ENCODE measurements at places on chromosomes 2 and 18.

DNA sequence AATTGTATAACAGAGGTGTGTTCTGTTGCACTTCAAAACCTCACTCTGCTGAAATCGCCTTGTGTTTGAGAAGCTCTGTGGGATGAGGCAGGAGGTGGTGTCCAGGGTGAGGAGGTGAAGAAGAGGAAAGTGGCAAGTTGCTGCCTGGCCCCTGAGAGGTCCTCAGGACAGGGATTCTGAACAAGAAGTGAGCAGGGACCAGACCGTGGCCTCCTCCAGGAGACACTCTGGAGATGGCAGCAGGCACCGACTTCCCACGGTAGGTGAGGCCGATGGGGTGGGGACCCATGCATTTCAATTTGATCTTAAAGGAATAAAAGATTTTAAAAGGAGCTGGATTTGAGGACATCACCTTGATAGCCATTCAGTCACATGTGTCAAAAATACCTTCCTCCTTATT lies 37.5 kb upstream of the LAMA1 start:
- no peak for DNase-seq

DNA sequence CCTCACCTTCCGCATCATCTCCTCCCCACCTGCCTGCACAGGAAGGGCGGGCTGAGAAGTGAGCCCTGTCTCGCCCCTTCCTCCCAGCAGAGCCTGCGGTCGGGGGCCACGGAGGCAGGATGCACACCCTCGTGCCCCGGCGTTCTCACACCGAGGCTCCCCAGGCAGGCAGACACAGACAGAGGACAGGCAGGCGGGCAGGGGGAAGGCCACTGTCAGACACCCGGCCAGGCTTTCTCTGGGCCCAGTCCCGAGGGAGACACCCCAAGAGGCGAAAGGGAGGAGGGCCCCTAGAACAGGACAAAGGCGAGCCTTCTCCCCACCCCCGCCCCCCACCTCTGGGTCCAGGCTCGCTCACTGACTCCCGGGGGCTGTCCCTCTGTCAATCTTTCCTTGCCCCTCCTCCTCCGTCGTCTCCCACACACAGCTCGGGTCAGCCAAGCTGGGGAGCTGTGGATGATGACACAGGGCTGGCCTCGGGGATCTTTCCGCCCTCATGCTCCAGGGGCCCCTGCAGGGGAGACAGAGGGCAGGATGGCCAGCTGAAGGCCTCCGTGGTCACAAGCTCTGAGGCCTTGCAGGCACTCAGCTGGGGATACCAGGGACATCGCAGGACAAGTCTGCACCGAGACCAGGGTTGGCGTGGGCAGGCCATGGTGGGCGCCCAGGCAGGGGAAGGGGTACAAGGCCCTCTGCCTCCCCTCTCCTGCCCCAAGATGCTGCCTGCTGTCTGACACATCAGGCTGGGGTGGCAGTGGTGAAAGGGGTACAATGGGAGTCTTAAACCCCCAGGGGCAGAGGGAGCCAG lies 24.9 kb downstream of the BIN1 start:
- DNase-seq, result peak; percentile 13

DNA sequence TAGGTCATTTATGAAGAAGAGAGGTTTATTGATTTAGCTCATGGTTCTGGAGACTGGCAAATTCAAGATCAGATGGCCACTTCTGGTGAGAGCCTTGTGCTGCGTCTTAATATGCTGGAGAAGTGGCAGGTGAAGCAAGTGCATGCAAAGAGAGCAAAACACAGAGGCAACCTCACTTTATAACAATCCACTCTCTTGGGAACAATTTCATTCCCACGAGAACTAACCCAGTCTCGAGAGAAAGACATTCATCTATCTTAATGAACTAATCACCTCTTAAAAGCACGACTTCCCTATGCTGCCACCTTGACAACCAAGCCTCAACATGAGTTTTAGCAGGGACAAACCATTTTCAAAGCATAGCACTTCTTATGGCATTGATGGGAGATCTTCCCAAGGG lies 186.5 kb upstream of the RASGRP3 start:
- no peak for DNase-seq

DNA sequence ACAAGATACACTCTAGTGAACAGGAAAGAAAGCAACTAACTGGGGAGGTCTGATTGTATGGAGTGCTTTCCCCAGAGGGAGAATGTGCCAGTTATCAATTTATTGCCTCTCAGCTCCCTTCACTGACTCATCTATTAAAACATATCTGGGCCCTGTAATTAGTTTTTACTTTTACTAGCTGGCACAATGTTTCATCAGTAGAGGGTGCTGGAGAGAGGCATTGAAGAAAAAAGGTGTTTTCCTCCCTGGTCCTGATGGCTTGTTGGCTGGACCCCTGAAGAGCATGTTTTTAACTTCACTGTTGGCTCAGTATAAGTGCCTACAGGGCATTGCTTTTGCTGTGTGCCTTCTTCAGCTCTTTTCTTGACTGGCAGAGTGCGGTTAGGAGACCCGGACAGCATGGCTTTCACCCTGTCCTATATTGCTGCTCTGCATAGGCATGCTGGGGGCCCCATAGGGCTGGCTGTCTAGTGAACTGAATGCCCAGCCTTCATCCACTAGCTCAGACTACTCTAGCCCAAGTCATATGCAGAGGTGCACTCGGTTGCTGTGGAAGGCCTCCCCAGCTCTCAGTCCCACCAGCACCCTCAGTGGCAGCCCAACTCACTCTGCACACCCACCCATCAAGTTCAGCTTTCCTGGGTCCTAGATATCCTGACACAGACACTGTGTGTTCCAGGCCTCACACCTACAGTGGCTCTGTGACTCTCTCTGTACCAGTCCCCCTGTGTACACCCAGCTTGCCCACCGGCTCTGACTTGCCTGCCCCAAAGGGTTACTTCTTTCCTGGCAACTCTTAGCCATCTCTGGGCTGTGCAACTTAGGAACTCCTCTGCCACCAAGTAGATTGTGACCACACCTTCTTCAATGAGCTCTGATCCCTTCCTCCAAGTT lies 62.3 kb upstream of the ACYP2 start:
- DNase-seq, result no peak

DNA sequence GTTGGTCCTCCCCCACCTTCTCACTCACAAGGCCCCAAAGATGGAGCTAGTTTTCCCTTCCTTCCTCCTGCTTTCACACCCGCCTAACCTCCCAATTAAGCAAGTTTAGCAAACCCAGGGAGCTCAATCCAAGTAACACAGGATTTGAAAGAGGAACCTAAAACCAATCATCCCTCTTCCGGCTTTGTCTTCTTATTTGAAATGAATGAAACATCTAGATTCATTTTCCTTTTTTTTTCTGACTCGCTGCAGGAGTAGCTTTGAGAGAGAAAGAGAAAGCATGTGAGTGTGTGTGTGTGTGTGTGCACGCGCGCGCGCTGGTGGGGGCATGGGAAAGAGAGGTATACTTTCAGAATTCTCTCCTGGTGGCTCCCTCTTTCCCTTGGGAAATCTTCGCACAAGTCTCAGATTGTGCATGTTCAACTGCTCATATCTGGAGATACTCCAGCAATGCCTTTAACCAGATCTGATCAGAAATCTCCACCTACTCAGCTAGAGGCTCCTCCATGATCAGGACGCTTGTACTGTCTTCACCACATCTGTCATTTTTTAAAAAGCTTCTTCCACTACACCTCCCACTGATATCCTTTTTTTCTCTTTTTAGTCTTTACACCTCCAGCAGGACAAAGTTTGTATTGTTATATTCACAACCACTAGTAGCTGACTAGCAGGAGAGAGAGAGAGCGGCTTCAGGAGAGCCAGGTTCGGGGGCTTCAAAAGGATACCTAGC lies 1.7 kb downstream of the SLC8A1 start:
- DNase-seq, result no peak

- no peak for DNase-seq
Observed at GRCh38 chr18:44682201-44682870, 1.6 kb downstream of the SETBP1 start.

- DNase-seq, result no peak
Observed at GRCh38 chr18:70190529-70190928, 15.0 kb downstream of the RTTN start.

DNA sequence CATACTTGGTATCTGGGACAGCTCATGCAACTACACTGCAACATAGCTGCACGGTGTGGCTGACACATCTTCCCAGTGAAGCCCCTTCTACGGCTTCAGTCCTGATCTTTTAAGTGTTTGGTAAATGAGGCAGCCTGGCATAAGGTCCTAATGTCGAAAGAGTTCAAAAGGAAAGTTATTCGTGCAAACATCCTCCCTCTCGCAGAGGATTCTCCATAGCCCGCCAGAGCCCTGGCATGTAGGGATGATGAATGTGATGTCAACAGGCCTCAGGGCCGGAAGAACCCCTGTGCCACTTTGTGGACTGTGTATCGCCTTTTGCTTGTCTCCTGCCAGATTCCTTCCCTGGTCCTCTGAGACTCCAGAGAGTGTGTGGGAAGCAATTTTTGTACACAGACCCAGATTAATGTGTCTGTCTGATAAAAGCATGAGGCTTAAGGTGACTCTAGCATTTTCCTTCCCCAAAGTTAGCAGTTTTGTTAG lies 88.5 kb downstream of the SOCS6 start:
- no peak for DNase-seq

DNA sequence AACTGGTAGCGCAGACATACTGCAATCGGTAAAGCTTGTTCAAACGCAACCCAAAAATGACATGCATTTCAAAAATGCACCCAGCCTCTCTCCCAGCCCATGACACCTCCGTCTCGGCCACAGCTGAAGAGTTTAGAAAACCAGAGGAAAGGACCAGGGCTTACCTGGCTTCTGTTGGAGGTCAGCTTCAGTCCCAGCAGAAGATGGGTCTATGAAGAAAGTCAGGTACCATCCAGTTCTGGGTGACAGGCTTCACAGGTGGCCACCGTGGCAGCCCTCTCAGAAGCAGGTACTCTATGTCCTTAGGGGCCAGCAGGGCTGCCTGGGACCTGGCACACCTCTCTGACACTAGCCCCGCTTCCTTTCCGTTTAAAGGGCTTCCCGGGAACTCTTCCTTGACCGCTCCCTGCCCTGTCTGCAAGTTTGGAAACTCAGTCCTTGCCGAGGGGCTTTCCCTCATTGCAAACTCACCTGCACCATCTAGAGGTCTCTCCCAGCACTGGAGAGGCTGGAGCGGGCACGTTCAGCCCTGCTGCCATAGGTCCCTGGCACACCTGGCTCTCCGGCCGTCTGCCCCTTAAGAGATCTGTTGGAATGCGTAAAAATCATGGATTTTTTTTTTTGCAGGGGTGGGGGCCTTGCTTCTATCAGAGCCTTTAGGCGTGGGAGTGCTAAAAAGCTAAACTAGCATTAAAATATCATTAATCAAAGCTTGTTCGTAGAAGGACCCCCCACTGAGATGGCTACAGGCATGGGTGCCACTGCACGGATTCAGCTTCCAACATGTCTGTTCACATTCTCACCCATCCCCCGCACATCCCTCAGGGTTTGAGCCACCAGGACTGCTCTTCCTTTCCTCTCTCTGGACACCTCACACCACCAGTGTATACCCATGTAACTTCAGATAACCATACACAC lies at the start of gene EDAR:
TSS of gene EDAR (minus strand) at position 425 of the 918 bp plus-strand sequence. CDS start 58,206 bp downstream, outside the sequence.
- no peak for DNase-seq

- DNase-seq, result no peak
Observed at GRCh38 chr2:219554350-219554749, 10.5 kb downstream of the TMEM198 start.

DNA sequence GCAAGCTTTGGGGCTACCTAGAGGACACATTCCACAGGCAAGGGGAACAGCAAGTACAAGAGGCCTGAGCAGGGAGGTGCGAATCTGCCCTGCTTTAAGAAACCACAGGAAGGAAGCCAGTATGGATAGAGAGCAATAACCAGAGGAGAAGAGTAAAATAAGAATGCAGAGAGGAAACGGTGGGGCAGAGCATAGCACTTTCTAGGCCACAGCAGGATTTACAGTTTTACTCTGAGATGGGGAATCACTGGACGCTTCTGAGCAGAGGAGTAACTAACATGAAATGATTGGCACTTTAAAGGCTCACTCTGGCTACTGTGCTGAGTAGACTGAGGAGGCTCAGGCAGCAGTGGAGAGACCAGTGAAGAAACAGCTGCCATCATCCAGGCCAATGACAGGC lies 23.8 kb downstream of the AAK1 start:
- DNase-seq, result no peak

DNA sequence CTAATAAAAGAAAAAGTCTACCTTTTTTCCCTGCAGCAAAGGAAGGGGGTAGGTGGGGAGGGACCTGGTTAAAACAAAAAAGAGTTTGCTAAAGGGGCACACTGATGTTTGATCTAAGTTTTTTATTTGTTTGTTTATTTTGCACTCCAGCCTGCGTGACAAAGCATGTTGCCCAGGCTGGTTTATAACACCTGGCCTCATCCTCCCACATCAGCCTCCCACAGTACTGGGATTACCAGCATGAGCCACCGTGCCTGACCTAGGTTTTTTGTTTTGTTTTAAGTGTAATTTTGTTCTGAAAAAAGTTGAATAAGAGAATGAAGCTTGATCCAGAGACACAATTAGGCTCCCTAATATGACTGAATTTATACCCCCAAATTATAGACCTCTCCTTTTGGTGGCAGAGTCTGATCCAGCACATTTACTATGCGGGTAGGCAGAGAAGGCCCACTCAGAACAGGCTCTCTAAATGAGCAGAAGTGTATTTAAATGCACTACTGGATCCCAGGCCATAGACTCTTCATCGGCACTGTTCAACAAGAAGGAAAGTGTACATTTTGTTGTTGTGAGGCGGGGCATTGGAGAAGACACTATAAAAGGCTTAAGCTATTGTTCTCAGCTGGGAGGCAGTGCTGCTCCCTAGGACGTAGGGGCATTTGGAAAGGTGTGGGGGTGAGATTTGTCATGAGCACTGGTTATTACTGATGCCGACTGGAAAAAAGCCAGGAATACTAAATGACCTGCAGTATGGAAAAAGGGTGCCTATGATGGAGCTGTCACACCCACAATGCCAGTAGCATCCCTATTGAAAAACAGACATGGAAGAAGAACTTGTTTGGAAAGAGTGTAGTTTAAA lies 32.4 kb downstream of the MRPS9 start:
- DNase-seq, result no peak

DNA sequence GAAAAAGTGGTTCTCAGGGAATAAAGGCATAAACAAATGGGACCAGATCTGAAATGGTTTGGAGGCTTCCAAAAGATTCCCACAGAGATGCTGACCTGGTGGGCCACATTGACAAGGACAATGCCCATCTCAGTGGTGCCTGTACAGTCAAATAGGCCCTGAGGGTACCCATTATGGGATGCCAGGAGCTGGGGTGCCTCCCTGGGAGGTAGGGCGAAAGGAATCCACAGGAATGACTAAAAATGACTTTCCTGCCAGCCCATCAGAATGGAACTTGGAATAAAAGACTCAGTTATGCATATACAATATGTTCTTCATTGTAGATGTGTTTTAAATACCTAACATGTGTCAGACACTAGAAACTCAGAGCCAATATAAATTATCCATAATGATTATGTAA lies 248.5 kb downstream of the RNF144A start:
- no peak for DNase-seq
